ENCODE measurements at places on chromosomes 2 and 18.

DNA sequence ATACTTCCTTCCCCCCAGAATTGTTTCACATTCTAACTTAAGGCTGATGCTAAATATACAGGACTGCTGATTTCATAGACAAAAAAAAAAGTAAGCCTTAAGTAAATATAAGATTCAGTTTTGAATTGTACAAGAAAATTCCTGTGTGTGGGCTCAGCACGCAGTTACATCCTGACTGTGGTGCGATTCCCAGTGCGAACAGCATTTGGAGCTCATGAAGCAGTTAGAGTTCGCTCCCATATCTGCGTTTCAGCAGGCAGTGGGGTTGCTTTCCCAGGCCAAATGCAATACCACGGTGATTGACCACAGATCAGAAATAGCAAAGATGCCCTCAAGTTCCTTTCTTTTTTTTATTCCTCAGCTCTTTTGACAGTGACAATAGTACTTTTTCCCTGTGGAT is 75.6 kb downstream of the SATB2 start:
- no peak for DNase-seq

DNA sequence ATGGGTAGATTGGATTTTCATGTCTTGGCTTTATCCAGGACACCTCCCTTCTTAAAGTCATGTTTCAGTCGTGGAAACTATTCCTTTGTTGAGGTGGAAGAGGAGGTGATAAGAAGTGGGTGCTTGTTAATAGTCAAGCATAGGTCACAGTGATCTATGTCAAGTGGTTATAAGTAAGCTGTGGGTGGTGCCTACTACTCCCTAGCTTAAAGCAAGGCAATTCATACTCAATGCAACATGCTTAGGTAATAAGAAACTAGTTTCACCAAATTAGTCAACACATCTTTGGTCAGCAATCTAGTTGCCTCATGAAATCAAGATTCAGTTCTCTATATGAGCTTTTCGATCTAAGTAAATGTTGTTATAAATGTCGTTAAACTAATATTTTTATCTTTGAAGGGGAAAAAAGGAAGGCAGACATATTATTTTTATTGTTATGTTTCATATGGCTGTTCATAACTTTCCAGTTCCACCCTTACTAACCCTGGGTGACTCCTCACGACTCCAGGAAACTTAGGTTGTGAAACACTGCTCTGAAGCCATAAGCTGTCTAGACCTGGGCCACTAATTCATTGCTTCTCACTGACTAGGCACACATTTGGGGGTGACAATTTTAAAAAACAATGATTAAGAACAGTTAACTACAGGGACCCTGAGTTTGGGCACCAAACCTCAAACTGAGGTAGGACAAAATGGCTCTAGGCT is 5.8 kb upstream of the ABCB11 start:
- DNase-seq: no peak

DNA sequence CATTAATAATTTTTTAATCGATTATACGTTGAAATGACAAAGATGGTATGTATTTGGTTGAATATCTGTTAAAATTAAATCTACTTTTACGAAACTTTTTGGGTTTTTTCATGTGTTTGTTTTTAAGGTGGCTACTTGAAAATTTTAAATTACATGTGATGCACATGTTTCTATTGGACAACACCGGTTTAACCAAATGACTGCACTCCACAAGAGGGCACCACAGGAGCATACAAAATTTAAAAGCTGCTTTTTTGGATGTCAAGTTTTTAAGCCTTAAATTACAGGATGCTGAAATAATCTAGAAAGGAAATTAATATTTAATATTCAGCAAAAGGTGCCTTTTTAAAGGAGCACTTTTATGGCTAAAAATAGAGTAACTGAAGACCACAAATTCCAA is 98.7 kb downstream of the ACVR1 start:
- DNase-seq: no peak

- no peak for DNase-seq
Observed at GRCh38 chr18:64474773-64475172, 325.9 kb upstream of the LINC00305 start.

DNA sequence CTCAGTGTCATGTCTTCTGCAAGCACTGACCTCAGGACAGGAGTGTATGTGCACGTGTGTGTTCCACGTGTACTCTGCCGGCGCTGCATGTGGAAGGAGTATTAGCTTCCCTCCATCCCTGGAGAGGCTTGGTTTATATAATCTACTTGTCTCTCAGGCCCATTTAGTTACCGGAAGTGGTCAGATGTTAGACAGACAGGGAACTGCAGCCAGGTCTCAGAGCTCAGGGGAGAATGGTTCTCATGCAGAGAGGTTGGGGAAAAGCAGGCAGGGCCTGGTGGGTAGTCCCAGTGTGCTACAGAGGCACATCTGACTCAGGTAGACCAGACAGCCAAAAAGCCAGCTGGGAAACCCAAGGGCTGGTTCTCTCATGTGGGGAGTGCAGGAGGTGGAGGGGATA is 167.9 kb downstream of the CTIF start:
- DNase-seq: no peak

- DNase-seq: no peak
Observed at GRCh38 chr2:207450186-207450585, 79.6 kb upstream of the CREB1 start.

DNA sequence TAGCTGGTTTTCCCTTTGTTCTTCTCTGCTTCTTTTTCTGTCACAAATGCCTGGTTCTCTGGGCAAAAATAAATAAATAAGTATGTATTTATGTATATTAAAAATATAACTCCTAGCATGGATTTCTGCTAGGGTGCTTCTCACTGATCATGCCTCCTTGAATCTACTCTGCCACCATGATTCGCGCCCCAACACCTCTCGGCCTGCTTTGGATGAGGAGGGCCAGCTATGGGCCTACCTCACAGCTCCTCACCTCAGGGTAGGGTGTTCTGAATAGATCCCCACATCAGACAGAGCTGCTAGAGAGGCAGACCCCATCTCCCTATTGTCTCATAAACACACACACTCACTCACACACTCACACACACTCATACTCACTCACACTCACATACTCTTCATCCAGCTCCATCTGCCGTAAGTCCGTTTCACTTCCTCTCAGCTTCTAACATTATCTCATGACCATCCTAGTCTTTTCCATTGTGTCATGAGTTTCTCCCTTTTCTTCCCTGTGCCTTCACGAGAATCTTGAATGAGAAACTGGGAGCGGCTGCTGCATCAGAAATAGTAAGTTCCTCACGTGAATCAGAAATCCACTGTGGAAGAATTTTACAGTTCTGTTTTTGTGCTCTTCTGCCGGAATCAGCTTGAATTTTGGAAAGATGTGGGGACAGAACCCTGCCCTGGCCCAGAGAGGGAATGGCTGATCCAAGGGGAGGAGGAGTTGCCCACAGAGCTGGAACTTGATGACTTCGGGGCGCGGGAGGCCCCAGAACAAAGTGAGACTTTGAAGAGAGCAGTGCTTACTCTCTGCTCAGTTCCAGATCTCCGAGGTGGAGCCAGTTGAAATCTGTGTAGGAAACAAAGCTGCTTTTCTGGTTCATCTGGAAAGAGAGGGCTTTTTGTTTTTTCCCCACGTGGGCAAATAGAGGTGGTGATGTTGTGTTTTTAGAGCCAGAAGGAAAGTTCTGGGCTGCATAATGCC is 20.9 kb downstream of the ANXA4 start:
- no peak for DNase-seq

DNA sequence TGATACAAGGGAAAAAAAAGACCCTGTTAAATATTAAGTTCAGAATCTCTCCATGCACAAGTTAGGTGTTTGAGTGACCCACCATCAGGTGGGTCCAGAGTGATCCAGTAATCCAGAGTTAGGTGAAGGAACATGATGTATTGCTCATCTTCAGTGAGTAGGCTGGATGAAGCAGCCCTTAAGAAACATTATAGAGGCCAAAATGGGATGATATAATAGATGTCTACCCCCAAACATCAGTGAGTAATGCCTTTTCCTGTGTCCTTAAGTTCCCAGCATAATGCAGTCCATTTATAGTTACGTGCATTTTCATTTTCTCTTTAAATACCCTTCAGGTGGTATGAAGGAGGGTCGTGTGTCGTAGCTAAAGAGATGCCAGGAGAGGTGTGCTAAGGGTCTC is 89.6 kb downstream of the MAP4K4 start:
- no peak for DNase-seq

DNA sequence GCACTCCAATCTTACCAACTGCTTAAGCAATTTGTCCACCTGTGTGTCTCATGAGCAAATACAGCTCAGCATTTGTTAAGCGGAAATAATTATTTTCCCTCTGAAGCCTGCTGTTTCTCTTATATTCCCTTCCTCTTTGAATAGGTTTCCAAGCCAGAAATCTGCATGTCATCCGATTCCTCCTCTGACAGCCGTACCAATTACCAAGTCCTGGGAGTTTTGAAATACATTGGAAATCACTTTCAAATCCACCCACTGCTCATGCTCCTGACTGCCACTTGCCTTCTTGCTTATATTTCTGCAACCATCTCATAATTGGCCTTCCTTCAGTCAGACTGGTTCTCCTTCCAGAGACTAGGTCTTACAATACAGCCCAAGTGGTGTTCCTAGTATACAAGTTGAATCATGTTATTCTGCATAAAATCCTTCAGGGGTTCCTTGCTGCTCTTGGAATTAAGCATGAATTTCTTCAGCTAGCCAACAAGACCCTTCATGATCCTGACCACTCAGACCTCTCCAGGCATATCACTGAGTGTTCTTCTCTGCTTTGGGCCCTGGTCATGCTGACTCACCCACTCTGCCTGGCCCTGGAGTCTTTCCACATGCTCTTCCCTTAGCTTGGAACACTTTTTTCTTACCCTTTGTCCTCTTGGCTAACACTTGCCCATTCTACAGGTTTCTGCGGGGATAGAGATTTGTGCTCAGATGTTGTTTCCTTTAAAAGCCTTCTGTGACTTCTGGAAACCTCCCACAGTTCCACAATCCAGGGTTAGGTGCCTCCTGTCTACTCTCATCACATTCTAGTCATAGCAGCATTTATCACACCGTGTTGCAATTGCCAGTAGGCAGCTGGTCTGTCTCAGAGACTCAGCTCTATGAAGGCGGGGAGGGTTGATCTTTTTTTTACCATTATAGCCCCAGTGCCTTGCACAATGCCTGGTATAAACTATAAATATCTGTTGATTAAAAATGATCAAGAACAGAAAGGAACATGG is 157.6 kb downstream of the ARL6IP6 start:
- no peak for DNase-seq

DNA sequence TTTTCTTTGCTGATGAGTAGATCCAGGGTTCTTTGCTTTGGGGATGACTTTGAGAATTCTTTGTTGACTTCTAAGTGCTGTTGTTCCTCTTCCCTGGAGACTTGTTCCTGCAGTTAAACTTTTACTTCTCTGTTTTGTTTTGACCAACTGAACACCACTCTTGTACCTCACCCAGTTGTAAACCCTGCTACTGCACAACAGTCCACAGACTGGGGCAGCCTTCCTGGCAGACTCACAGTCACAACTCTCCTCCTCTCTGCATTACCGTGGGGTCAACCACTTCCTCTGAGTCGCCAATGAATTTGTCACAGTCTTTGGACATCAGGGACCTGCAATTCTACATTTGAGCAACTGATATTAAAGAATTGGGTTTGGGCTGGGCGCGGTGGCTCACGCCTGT is 3.8 kb upstream of the SLC8A1 start:
- no peak for DNase-seq

DNA sequence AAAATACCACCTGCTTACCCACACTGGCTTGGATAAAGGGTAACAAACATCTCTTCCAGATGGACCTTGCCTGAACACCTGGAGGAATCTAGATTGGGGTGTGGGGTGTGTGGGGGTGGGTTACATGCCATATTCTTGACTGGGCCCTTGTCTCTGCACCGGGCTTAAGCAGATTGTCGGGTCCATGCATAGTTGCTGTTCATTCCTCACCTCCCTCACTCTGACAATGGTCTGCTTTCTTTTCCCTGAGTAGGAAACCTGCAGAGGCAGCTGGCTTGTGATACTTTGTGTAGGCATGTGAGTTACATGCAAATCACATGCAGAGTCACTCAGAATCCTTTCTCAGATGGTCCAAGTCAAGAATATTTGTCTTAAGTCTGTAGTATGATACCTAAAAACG is 112.8 kb upstream of the GLS start:
- DNase-seq: no peak

GRCh38 chr2:126655500-126656430 is at the start of gene GYPC:
GYPC (plus strand) TSS chr2:126656158; CDS start chr2:126656264, 106 bp downstream.
- no peak for DNase-seq

Measured in stimulated activated CD8-positive, alpha-beta memory T cell treated with anti-CD3 and anti-CD28 coated beads, Interleukin-4, amount 100 ng/mL, for 1 hour (primary cell).